ENCODE measurements at places on chromosomes 7 and 10. TPM values are rescaled to one million over a fixed set of nuclear protein-coding genes. Genes with fewer than 3 reads are reported as not detected.
A peak's percentile ranks its signal among the peaks of the same experiment; 100 is the strongest.

The TACC2 gene
- 207 TPM for total RNA-seq

The AKR1C2 gene
- 17.5 TPM for total RNA-seq

The SPDYE11 gene
- total RNA-seq: not detected

The ABCA13 gene
- 0.49 TPM for total RNA-seq

The NODAL gene
- total RNA-seq: not detected

The C10orf62 gene
- total RNA-seq: 0.32 TPM

GRCh38 chr10:108735380-108735779, 1187.9 kb downstream of the XPNPEP1 start:
- no peak for DNase-seq

- peak; percentile 22 for DNase-seq
Observed at GRCh38 chr7:152313831-152314604, 121.8 kb downstream of the KMT2C start.

DNA sequence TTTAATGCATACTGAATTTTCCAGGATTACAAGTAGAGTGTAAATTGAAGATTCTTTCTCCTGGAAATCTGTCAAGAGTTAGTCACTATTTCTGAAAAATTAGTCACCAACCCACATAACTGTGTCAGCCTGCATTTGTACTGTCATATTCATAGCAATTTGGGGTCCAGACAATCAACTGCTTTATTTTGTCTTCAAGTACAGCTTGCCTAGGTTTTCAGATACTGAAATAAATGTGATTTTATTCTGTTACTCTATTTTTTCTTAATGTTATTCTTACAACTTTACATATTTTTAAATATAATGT, 55.1 kb downstream of the CUBN start:
- DNase-seq: no peak

- no peak for DNase-seq
Observed at GRCh38 chr7:21352540-21353387, 75.1 kb upstream of the SP4 start.

DNA sequence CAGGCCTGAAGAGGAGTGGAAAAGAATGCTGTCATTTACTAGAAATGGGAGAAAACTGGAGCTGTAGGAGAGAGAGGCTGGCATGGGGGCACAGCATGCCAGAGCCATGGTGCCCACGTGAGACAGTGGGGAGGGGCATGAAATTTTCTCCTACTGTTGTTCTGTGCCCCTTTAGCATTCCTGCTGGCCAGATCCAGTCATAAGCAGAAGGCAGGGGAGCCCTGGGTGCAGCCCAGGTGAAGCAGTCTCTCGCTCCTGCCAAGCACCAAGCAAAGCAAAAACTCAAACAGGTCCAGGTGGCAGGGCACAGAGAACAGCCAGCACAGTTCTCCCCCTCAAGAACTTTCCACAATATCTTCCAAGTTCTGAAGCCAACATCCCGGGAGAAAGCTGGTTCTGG, 383.2 kb downstream of the TCERG1L start:
- no peak for DNase-seq

- peak; percentile 45 for DNase-seq
Observed at GRCh38 chr10:75295868-75296441, 60.2 kb upstream of the COMTD1 start.

DNA sequence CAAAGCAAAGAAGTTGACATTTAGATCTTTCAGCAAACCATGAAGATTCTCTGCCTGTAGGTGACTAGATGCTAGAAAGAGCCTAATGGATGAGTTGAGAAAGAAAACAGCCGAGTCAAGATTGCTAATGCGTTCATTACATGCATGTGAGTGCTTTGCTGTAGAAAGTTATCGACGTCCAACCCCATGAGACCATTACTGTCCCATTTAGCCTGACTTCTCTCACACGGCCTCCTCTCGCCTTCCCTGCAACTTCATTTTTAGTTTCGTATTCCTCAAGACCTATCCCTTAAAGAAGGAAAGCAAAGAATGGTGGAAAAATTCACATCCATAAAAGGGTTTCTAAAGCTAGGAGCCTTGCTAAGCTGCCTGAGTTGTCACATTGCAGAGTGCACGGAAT, 113.7 kb upstream of the DPP6 start:
- no peak for DNase-seq

DNA sequence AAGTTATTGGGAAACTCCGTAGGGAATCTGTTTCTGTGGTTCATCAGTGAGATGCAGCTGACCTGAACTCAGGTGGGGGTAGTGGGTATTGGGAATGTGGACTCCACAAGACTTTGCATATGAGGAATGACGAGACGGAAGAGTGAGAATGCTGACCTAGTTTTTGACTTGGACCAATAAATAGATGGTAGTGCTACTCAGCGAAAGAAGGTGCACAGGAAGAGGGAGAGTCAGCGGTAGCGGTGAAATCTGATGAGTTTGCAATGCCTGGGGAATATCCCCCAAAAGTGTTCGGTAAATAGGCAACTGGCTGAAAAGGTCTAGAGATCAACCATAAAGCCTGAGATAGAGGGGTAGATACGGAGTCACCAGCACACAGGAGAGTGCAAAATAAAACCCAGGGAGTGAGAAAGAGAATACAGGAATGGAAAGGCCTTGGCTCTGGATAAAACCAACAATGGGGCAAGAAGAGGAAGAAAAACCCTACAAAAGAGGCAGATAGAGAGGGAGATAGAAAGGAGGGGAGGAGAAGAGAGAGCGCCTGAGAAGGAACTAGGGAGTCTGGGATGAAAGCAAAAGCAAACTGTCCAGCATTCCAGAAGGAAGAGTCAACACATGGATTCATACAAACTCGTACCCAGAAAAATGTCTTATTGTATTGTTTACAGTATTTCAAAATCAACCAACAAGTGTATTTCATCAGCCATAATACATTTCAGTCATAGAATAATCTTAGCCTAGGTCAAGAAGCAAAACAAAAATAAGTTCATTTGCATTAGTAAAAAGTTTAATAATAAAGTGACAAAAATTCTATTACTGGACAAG, 5.4 kb downstream of the ARHGAP21 start:
- no peak for DNase-seq

GRCh38 chr7:130988443-130988842, 254.4 kb upstream of the KLF14 start:
- no peak for DNase-seq

GRCh38 chr7:56474271-56474670, 358.1 kb upstream of the NUPR2 start:
- DNase-seq: peak; percentile 67

GRCh38 chr7:120856198-120856597, 1.7 kb downstream of the TSPAN12 start:
- DNase-seq: no peak

- no peak for DNase-seq
Observed at GRCh38 chr7:1987084-1987535, 245.6 kb downstream of the MAD1L1 start.

GRCh38 chr7:2192831-2193534, 39.8 kb downstream of the MAD1L1 start:
- DNase-seq: no peak

- DNase-seq: no peak
Observed at GRCh38 chr10:56823849-56824248, 462.8 kb upstream of the ZWINT start.

DNA sequence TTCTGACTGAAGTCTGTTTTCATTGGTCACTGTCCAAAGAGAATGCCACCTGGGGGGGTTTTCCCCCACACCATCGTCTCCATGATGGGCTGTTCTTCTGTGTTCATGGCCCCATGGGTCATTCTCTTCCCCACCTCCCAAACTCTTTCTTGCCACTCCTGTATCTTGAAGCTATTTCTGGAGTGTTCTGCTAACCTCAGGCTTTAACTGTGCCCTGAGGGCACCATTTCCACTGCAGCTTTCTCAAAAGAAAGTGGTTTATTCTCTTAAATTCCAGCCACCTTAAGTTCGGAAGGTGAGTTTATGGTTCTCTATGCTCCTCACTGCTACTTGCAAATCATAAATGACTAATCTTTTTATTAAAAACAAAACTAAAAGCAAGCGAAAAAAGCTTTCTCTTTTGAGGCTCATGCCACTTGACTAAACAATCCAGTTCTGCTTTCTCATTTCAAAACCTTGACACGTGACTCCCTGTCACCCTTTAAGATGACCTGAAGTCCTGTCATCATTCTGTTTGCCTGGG, 7.4 kb upstream of the APBB1IP start:
- no peak for DNase-seq

- DNase-seq: no peak
Observed at GRCh38 chr7:151608031-151608551, 88.4 kb upstream of the RHEB start.

DNA sequence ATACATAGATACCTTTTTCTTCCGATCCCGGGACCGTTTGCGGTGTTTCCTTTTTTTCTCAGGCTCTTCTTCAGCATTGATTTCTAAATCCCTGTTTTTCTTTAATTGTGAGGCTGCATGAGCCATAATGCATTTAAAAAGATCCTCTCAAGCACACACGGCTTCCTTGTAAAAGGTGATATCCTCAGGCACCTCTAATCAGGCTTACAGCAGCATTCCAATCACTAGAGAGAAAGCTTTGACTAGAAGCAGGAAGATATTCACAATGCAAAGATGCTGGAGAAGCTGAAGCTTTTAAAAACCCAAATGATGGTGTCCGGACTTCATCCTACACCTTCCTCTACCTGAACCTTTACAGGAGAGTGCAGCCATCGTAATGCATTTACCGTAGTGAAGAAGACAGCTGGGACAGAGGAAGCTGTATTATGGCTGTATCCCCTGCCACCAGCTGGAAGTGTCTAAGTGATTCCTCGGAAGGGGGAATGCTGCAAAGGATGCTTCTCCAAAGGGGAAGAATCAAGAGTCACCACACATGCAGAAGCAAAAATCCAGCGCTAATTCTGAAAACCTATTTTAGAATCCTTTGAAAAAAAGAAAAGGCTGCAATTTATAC, at the start of gene ANK3:
ANK3 (minus strand) TSS at position 463 of the 613 bp plus-strand sequence; CDS start at position 126, 337 bp downstream.
- DNase-seq: no peak

GRCh38 chr7:139714163-139714901, 63.5 kb downstream of the HIPK2 start:
- peak; percentile 85 for DNase-seq

- peak; percentile 91 for DNase-seq
Observed at GRCh38 chr10:80460399-80461207, 6.5 kb downstream of the TSPAN14 start.

All from lower leg skin (tissue), 4 donors.